ENCODE measurements at places on chromosomes 16 and 17. TPM values are rescaled to one million over a fixed set of nuclear protein-coding genes. Genes with fewer than 3 reads are reported as not detected.
A peak's percentile ranks its signal among the peaks of the same experiment; 100 is the strongest.

GRCh38 chr16:1506494-1507213 is 13.5 kb downstream of the TELO2 start:
- DNase-seq, result peak; percentile 60

GRCh38 chr16:75476817-75477216 is 12.3 kb upstream of the TMEM170A start:
- DNase-seq, result no peak

- DNase-seq, result no peak
These were observed 250.1 kb upstream of the PSMD7 start for GRCh38 chr16:74046524-74046923.

DNA sequence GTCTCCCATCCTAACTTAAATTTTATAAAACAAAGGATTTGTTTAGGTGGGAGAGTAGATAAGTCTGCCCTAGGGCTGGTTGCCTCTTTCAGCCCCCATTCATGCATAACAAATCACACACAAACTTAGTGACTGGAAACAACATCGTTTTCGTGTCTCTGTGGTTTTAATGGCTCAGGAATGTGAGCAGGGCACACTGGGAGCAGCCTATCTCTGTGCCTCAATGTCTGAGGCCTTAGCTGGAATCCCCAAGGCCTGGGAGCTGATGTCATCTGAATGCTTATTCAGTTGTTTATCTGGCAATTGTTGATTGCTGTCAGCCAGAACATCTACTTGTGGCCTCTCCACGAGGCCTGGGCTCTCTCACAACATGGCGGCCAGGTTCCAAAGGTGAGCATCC is 101.9 kb upstream of the HSBP1 start:
- DNase-seq, result no peak

GRCh38 chr17:73396431-73397277 is 84.9 kb upstream of the CDC42EP4 start:
- no peak for DNase-seq

DNA sequence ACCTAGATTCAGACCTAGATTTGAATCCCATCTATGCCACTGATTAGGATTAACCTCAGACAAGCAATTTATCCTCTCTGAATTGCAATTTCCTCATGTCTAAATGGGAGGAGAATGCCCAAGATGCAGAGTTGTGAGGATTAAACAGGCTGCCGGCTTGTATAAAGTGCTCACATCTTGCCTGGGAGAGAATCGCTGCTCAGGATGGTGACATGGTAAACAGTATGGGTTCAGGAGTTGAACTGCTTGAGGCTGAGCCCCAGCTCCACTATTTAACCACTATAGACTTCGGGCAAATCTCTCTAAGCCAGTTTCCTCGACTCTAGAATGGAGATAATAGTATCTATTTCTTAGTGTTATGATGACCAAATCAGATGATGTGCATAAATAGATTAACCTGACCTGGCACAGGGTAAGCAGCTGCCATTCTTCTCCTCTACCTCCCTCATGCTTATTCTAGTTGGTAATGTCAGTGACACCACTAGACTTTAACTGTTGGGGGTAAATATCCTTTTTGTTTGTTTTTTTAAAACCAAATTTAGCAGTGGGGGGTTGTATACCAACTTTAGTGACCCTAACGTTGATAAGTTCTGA is 732 bp upstream of the RPL27 start:
- no peak for DNase-seq

Gene TLCD3B
- not detected for total RNA-seq

Gene MMP25
- total RNA-seq, result 0.95 TPM

Gene CPNE7
- 5.1 TPM for total RNA-seq

Gene TEDC2
- 42.8 TPM for total RNA-seq

Data from G401 (cell line).